ENCODE measurements at places on chromosomes 12 and 14.

DNA sequence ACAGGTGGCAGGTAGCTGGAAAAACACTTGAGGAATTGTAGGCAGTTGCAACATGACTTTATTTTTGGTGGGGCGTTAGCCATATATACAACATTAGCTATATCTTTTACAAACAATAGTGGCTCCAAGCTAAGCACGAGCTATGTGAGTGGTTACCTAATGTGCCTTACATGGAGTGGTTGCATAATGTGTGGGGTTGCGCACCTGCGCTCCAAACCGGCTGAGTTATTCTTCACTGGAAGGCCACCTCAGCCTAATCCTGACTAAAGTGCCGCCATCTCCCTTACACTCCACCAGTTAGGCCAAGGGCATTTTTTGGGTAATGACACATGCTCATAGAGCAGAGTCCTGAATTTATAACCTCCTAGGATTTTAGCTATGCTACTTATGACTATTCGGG is 31.8 kb upstream of the G2E3 start:
- no peak for DNase-seq

GRCh38 chr14:74636424-74637177 is 24.6 kb upstream of the LTBP2 start:
- DNase-seq, result peak; percentile 75

GRCh38 chr12:47383942-47384341 is 304.2 kb upstream of the AMIGO2 start:
- DNase-seq, result peak; percentile 63

GRCh38 chr12:62625228-62625627 is 158.6 kb downstream of the MON2 start:
- DNase-seq, result peak; percentile 49

DNA sequence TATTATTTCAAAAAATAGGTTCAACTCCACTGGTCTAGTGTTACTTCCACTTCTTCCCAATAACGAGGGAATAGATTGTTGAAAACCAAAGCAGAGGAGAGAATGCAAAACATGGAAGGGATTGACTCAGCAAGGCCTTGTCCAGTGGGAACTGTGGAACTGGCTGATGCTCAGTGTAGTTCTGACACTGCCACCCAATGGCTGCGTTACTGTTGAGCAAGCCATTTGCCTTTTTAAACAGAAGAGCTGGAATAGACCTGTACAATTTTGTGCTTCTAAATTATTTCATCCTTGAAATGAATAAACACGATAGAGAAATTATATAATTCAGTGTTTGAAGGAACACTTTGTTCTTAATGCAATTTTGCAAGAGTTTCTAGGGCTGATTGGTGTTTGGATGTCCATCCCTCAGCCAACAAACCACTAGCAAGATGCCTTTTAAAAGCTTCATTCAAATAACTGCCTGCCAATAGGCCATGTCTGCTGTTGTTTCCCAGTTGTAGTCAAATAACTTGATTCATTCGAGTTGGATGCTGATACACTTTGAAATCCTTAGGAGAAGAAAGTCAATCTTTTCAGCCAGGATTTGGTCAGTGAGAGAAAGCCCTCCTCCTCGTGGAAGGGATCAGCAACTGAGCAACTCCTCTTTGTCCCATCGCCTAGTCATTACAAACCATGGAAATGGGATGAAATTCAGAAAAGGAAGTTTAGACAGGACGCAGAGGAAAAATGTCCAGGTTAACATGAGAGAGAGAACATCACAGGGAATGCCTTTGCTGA is 7.3 kb upstream of the MGP start:
- DNase-seq, result peak; percentile 11

GRCh38 chr14:79179985-79180384 is 1009.8 kb downstream of the NRXN3 start:
- DNase-seq, result no peak

DNA sequence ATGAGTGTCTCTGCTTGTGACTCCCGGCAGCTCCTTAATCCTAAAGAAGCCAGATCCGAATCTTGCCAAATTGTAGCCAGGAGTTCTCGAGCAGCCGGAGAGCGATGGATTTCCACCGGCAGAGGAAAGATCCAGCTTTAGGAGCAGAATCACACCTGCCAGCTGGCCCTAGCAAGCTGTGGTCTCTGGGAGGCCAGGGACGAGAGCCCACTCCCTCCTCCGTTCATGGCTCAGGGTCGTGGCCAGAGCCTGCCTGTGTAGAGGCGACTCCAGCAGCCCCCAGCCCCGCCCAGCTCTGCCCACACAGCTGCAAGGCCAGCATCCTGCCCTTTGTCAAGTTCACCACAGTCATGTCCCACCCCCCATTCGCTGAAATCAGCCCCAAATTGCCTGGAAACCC is 121.0 kb downstream of the SCARB1 start:
- DNase-seq, result no peak

DNA sequence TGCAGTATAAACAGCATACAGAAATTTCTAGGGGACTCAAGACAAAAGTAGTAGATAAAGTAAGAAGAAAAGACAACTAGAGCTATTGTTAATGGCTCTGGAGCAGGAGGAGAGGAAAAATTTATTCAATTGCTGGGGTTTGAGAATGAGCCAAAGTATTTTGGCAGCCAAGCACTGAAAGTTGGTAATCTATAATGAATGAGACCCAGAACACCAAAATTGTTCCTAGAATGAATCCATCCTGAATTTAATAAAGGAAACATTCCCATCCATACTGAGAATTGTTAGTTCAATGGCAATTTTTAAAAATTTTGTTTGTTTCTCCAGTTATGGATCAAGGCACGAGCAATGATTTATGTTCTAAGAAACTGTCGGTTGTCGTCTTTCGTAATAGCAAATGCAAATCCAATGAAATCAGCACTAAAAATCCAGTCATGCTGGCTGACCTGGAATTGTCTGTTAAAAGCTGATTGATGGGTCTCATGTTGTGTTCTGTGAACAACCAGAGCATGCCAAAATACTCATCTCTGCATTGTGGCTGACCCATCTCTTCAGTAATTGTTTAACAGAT is 170.9 kb upstream of the LMNTD1 start:
- DNase-seq, result peak; percentile 84

DNA sequence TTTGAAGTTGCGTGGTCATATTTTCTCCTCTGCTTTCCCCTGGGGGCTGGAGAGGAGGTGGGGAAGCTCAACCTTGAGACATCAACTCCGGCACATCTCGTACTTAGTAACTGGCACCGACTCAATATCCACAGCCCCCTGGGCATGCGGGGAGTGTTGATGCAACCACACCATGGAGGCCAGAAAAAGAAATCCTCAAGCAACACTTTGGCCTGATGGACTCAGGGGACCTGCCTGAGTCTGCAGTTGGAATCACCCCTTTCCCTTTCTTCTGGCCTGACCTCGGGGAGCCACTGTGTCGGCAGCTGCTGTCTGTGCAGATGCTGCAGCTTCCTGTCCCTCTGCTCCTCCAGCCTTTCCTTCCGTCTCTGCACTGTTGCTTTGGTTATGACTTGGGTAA is 11.4 kb upstream of the AACS start:
- no peak for DNase-seq

GRCh38 chr14:102591372-102591943 is 991 bp upstream of the RCOR1 start:
- DNase-seq, result peak; percentile 45

DNA sequence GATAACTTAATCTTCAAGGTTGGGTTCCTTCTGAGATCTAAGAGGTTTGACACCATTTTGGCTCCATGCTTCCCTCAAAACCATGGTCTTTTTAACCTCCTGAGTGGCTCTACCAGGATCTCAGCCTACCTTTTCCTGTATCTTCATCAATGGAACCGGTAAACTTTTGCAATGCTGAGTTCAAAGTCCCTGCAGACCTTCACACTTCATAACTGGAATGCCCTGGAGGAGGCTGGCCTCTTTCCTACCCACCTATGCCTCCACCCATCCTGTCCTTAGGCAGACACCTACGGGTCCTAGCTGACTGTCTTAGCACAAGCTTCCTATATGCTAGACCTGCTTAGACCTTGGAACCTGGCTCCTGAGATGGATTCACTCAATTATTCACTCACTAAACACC is 89.5 kb upstream of the EEA1 start:
- no peak for DNase-seq

GRCh38 chr14:93049867-93050331 is 65.8 kb downstream of the ITPK1 start:
- no peak for DNase-seq

- no peak for DNase-seq
Observed at GRCh38 chr14:81946834-81947798, 413.5 kb upstream of the SEL1L start.

GRCh38 chr12:100901266-100901665 is 106.7 kb downstream of the ANO4 start:
- peak; percentile 4 for DNase-seq

DNA sequence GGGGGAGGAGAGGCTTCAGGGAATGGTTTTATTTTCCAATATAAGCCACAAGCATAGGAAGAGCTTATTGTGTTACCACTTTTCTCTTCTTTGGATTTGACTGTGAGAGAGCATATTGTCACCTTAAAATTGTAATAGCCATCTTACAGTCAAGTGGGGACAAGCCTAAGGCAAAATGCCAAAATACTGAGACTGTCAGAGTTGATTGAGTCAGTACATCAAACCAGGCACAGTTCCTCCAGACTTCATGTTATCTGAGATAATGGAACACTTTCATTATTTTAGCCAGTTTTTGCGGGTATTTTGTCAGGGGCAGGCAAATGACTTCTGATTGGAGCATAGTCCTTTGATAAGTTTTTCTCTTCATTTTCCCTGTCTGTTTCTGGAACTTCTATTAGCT is 19.5 kb upstream of the NUBPL start:
- no peak for DNase-seq

DNA sequence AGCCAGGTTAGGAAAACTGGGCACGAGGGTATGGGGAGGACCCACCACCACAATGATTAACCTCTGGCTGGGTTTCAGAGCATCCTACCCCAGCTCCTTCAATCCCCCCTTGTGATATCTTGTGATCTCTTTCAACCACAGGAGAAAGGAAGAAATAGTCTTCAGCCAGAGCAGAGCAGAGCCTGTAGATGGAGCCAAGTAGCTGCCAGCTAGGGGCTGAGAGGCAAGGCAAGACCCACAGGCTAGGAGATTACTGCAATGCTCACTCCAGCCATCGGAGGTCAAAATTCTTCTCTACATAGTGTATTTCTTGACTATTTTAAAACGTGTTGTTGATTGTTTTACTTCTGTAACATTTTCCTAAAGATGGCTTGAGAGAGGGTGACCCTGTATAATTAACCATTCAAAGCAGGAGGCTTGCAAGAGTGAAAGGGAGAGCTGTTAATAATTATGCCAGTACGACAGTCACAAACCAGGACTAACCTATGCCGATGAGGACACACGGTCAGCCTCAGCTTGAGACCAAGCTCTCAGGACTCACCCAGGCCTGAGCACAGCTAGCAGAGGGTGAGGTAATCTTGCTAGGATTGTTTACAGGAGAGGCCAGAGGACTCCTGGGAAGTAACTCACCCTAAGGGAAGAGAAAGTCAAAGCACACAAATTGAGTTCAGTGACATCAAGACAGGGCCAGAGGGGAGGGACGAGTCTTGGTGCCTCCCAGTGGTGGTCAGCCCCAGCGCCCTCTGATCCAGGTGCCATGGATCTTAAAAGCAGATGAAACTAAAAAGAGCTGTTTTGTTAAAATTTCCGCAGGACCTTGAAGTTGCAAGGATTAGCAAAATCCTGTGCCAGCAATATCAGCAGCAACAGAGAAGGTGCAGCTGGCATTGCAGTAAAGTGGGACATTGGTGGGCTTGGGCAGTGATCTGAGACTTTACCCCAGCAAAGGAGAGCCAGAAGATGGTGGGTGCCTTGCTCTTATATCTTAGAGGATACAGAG is 29.8 kb upstream of the CDKN3 start:
- DNase-seq, result peak; percentile 70

DNA sequence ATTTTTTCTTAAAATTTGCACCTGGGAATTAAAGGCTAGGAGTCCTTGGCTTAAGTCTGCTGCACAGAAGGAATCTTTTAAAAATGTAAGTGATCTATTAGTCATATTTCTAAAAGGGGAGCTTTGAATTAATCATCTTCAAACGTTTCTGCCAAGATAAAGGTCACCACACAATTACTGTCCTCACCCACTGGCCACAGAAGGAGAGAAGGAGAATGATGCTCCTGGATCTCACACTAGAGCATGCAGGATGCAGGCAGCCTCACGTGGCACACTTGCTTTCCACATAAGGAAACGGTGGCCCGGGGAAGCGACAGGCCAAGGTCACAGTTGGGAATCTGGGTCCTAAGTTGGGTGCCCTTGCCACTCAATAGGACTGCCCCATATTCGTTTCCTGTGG is 16.9 kb downstream of the PLEKHG7 start:
- DNase-seq, result peak; percentile 45

DNA sequence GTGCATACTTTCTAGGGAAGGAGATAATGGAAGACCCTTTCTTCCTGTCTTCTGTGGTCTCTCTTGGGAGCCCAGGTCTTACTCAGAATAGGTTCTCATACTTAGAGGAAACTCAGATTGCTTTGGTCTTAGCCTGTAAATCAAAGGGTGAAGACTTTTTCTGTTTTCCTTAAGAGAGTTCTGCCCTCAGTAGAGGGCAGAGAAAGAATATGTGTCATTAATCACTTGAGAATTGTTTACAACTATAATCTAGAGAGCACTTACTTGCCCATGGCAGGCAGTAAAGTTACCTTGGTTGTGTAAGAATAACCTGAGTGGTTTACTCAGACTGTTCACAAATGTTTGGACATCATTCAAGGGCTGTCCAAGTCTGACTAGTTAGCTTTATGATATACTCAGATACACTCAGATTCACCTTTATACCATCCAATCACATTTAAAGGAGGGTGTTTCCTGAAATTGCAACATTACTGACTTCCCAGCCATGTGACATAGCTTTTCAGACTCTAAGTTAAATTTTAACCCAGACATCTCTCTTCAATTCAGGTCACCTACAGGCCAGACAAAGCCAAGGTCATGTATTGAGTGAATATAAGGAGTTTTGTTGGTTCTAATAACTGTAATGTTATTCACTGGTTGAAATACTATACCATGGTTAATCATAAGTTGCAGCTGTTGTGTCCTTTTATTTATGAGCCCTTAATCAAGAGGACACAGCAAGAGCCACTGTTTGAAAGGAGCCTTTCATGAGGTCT is 372.2 kb downstream of the RAD51B start:
- DNase-seq, result peak; percentile 32

- no peak for DNase-seq
Observed at GRCh38 chr14:72618424-72618823, 275.5 kb downstream of the DPF3 start.

DNA sequence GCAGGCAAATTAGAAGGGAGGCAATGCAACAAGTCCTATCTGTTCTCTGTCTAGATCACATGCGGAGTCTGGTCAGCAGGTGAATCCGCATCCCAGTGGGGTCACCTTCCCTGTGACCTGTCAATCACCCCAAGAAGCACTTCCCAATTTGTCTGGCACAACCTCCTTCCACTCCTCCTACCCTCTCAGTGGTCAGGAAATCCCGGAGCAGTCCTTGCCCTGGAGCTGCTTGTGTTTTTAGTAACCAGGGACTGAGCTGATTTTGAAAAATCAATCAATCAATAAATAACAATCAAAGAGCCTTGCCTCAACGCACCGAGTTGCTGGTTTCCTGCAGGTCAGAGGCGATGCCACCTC is 572 bp upstream of the ACSS3 start:
- peak; percentile 15 for DNase-seq

Data from fibroblast of skin of right biceps (primary cell).